CD4-positive, alpha-beta T cell treated with Interleukin-21 for 1 hour (primary cell): ENCODE measurements at places on chromosomes 16 and 17.

DNA sequence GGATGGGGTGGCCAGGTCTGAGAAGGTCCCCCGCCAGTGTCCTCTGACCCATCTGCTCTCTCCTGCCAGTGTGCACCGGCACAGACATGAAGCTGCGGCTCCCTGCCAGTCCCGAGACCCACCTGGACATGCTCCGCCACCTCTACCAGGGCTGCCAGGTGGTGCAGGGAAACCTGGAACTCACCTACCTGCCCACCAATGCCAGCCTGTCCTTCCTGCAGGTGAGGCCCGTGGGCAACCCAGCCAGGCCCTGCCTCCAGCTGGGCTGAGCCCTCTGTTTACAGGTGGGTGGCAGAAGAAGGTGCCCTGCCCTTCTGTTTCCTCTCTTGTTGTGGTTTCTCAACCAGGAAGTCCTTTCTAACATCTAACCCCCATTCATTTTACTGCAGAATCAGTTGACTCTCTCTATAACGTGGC, 7.1 kb downstream of the ERBB2 start:
- DNase-seq = peak; percentile 23

GRCh38 chr17:42526031-42526444, 10.0 kb upstream of the NAGLU start:
- no peak for DNase-seq

DNA sequence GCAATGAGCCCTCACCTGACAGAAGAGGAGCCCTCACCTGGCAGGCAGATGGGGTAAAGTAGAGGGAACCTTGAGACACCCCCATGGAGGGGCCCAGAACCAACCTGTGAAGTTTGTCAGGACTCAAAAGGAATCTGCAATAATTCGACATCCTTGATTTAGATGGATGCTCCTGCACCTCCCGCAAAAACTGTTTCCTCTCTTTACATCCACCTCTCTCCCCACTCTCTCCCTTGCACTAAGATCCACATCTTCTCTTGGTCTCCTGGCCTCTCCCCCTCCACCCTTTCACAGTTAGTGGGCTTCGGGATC, 34.9 kb upstream of the RBFOX3 start:
- DNase-seq = no peak

- peak; percentile 19 for DNase-seq
Observed at GRCh38 chr17:59754552-59754951, 47.1 kb downstream of the VMP1 start.

GRCh38 chr16:50373780-50374179, 5.0 kb upstream of the BRD7 start:
- DNase-seq = no peak

DNA sequence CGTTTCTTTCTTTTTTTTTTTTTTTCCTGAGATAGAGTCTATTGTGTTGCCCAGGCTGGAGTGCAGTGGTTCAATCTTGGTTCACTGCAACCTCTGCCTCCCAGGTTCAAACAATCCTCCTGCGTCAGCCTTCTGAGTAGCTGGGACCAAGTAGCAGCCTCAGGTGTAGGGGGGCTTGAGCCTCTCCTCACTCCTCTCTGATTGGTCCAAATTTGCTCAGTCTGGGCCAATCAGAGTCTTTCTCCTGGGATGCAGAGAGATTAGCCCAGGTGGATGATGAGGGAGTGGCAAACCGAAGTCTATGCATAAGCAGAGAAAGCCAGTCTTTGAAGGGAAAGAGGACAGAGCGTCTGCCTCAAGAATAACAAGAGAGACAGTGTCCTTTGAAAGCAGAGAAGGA, 99.0 kb downstream of the BMERB1 start:
- DNase-seq = no peak

- DNase-seq = no peak
Observed at GRCh38 chr17:48799069-48799723, 17.8 kb downstream of the TTLL6 start.

DNA sequence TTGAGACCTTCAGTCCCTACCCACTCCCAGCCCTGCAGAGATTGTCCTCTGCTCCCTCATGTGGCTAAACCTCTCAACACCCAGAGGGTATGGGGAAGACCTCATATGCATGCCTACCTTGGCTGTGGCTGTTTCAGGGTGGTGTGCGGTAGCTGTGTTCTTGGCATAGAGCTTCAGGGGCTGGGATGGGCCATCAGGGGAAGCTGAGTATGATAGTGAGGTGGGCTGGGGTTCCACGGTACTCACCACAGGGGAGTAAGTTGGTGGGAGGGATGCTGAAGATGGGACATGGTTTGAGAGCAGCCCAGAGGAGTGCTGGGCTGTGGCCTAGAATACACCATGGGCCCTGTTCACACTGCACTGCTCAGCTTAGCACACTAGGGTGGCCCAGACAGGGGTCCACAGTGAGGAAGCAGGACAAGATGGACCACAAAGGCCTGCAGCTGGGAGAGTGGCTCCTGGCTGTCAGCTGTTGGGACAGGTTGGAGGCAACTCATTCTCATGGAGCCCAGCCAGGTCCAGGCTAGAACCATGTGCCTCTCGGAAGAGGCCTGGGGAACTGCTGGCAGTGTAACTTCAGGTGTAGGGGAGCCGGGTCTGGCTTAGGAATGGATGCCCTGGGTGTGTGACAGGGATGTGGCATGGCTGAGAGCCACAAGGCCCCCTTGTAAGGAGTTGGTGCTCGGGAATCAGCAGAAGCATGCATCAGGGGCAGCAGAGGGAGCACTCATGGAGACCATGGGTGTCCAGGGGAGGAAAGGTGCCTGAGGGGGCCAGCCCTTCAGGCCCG, 3.1 kb downstream of the MFAP4 start:
- DNase-seq = no peak

DNA sequence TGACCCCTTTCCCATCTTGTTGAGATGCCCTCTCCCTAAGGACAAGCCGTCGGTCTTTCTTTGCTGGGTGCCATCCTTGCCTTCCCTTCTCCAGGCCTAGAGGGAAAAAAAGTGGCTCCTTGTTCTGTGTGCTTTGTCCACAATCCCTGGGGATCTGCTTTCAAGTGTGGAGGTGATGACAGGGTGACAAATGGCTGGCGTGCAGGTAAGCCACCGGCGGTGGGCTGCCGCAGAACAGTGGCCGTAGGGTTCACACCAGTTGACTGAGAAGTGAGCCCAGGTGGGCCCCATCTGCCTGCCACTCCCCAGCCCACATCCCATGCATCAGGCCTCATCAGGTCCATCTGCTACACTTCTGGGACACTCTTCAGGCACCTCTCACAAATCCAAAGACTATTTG, 11.4 kb upstream of the CALB2 start:
- no peak for DNase-seq

DNA sequence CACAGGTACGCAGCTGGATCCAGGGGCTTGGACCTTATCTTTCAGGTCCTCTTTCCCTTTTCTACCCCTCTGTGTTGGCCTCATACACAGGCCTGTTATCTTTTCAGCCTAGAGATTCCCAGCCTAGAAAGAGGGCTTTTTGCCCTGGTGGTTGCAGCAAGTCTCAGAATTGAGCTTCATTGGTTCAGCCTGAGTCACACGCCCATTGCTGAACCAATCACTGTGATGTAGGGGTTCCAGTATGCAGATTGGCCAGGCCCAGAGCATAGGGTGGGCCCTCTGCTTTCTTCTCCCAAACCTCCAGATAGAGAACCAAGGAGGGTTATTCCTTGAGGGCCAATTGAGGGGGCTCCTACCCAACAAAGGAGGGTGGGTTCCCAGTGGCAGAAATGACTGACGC, 32.8 kb downstream of the GPT2 start:
- no peak for DNase-seq

GRCh38 chr17:45226576-45226975, 4.9 kb downstream of the FMNL1 start:
- peak; percentile 48 for DNase-seq

DNA sequence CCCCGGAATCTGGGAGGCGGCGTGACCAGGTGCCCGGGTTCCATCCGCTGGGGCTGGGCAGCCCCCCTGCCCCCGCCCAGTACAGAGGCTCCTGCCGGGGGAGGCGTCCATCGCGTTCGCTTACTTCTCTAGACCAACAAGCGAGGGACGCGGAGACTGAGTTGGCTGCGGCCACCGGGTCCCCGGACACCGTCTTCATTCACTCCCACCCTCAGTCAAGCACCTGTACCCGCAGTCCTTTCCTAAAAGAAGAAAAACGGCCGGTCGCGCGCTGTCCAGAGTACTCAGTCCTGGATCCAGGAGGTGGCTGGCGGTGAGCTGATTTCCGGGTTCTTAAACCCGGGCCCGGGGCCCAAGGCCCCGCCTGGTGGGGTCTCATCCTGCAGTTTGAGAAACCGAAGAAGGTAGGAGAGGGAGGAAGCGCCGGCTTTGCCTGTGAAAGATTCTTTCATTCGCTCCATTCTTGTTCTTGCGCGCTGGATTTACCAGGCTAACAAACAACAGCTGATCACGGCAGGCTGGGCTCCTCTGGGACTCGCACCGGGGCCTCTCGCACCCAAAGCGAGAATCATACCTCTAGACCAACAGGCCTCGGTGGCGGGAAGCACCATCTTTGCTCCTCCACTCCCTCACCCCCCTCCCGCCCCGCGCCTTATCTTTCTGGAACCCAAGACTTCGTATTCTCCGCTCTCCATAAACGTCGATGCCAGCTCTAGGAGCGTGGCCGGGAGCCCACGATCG, 17.4 kb upstream of the OR1F1 start:
- no peak for DNase-seq

- peak; percentile 45 for DNase-seq
Observed at GRCh38 chr17:78324391-78325075, 35.3 kb downstream of the SOCS3 start.

DNA sequence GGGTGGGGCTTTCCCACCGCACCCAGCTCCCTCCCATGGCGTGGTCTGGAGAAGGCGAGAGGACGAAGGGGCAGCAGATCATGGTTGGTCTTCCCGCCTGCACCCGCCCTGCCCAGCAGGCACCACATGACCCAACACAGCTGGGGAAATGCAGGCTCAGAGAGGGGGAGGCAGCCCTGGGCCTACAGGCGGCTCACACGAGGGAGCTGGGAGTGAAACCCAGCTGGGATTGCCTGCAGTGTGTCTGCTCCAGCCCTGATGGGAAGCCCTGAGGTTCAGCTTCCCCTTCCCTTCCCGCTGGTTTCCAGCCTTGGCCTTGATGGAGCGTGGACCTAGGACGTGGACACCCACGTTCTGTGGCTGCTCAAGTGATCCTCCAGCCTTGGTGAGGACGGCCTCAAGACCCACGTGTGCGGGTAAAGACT, 20.0 kb upstream of the PABPN1L start:
- no peak for DNase-seq

DNA sequence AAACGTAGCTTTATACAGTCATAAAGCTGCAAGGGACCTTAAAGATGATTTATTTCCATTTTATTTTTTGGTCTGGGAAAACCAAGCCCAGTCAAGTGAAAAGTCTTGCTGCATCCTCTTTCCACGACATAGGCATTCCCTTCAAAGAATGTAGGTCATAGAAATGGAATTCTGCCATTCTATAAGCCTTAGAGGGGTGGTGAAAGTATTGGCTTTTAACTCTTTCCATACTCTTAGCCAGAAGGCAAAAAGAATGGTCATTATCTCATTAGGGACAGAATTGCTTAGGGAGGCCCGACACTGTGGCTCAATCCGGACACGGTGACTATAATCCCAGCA, 7.9 kb upstream of the MSL1 start:
- no peak for DNase-seq

DNA sequence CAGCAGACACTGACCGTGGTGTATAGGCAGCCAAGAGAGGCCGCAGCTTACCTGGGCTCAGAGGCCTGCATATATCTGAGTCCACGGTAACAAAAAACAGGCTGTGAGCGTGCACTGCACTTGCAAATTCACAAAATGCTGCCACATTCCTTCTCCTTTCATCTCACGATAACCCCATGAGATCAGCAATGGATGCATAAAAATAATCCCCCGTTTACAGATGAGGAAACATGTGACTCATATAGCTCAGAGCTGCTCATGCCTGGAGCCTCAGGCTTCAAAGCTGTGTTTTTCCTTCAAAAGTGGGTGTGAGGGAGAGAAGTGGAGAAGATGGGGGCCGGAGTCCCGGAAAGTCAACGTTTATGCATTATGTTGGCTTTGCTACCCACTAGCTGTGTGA, 118.3 kb upstream of the FOXF1 start:
- DNase-seq = no peak

DNA sequence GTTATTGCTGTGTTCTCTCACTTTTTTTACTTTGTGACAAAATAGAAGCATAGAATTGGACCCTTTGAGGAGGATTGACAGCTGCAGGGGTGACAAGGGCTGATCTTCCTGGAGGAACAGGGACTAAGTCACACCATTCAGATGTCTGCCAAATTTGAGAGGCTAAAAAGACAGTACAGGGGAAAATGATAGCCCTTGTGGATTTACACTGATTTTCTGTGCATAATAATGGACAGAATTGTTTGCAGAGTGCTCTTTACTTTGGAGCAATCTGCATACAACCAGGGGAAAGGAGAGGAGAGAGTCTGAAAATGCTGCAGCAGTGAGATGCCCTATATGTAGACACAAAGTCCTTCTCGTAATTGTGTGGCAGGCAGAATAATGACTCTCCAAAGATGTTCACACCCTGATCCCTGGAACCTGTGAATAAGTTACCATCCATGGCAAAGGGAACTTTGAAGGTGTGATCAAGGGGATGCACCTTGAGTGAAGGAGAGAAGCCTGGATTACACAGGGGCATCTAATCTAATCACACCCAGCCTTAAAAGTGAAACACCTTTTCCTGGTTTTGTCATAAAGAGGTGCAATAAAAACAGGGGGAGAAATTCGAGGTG, 221.4 kb upstream of the CPHXL start:
- no peak for DNase-seq

GRCh38 chr17:37117373-37118142, 168.8 kb downstream of the AATF start:
- no peak for DNase-seq

DNA sequence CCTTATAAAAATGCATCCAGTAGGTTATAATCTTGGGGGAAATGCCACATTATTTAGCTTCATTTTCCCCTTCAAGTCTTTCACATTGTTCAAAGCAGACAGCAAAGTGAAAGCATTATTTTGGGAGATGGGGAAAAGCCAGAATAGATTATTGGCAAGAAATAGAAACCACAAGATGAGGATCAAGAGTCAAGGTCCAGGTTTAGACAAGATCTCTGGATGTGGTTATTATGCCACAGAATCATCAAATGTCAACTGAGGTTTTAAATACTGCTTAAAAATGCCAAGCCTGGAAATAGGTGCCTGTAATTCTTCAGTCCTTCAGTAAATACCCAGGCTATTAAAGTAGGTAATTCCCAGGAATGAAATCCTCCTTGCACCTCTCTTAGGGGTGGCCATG, 65.1 kb upstream of the ALOX12 start:
- DNase-seq = no peak

- no peak for DNase-seq
Observed at GRCh38 chr16:82524976-82525375, 101.8 kb upstream of the CDH13 start.

- no peak for DNase-seq
Observed at GRCh38 chr16:85019659-85020245, 7.8 kb upstream of the KIAA0513 start.

GRCh38 chr16:48535831-48536613, 74.0 kb downstream of the N4BP1 start:
- no peak for DNase-seq
